Central memory CD4-positive, alpha-beta T cell (primary cell): ENCODE measurements at places on chromosomes 16 and 17.

DNA sequence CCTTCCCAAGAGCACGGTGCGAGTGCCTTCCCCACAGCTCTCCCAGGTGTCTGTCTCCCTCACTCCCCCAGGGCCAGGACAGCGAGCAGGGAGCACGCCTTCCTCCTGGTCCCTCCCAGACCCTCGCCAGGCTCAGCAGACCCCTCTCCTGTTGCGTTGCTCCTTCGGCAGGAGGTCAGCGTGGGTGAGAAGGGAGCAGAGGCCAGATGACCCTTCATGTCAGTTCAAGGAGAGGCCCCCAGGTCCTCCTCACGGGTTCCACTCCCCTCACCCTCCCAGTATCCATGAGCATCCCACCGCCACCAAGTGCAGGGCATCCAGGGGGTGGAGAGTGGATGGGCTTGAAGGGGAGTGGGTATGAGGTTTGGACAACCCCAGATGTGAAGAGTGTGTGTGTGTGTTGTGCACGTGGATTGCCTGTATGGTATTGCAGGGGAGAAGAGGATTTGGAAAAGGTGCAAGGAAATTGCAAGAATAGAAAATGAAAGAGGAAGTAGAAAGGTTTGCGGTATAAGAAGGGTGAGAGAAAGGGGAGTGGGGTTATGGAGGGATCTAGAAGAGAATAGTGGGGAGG, 17.7 kb downstream of the SGCA start:
- no peak for DNase-seq

DNA sequence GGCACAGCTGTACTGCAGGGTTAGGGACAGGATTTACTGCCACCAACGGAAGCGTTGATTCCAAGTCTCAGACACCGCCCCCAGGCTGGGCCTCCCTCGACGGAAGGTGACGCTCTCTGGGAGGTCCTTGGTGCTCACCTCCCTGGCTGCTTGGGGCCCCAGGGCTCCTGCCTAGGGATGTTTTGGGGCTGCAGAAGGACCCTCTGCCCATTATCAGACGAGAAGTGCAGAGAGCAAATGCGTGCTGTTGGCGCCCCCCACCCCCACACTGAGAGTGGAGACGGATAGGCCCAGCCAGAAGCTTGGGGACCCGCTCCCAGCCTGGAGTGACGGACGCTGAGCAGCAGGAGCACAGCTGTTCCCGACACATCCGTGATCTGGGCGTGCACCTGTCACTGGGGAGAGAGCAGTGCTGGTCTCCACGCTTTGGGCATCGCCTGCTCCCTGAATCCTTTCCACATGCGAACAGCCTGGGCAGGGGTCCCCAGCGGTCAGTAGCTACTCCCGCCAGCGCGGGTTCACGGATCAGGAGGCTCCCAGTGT, 5.1 kb upstream of the SOX8 start:
- DNase-seq: no peak

DNA sequence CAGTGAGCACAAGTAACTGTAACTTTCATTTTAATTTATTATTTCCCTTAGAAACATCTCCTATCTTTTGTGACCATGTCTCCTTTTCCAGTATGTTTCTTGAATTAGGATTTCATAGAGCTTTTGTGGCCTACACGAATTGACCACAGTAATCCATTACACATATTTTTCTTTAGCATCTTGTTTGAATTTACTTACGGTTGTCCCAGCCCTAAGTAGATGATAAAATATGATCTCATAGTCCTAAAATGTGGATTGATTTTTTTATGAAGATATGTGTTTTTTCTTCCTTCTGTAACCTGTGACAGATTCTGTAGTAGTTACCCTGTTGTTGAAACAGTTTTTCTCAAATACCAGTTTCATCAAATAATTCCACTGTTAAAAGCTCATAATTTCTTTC, 61.5 kb downstream of the NF1 start:
- no peak for DNase-seq

- no peak for DNase-seq
These were observed 96.1 kb downstream of the C17orf67 start for GRCh38 chr17:56737421-56738161.

- DNase-seq: peak; percentile 93
These were observed 22.6 kb downstream of the NDE1 start for GRCh38 chr16:15672514-15673167.

- DNase-seq: no peak
These were observed 260.3 kb downstream of the FTO start for GRCh38 chr16:53964145-53964790.

GRCh38 chr17:29791336-29792080, 138.5 kb downstream of the SSH2 start:
- DNase-seq: no peak

DNA sequence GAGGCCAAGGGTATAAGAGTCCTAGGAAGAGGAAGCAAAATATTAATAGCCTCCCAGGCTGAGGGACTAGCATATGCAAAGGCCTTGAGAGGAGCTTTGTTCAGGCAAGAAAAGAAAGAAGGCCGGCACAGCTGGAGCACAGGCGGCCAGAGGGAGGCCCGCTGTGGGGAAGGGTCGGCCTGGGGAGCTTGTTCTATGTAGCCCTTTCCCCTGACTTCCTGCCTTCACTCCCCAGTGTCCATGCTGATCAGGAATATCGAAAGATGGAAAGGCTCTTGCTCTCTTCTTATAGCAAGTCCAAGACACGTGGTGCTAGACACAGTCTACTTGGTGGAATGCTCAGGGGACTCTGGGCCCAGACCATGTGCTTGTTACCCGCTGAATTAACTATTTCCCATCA, 27.4 kb upstream of the HAS3 start:
- no peak for DNase-seq

DNA sequence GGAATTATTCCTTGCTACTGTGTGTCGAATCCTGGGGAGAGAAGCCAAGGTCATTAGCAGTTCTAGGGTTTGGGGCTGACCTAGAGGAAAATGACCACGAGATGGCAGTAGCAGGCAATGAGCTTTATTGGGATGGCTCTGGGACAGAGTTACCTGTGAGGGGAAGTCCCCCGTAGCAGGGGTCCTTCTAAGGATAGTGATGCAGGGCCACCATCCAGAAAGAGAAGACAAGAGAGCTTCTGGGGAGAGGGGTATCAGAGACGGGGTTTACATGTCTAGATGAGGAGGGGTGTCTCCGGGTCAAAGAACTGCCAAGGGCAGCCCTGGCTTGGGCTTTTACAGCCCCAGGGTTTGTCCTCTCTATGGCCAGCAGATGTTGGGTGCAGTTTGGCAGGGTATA, 6.4 kb upstream of the GGT6 start:
- DNase-seq: no peak

DNA sequence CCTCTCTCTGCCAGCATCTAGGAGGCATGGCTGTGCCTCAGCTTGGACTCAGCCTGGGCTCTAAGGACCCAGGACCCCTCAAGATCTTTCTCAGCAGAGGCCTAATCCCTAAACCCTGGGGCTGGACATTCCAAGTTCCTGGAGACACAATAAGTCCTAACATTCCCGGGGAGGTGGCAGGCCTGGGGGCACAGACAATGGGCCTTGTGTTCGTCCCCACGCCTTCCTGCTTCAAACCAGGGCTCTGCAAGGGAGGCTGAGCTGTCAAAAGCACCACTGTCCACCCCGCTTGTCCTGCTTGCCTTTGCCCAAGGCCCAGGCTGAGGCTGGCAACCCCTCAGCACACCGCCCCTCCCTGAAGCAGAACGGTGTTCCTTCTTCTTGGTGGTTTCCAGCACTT, 13.7 kb downstream of the SDK2 start:
- DNase-seq: no peak

- DNase-seq: no peak
These were observed 8.6 kb upstream of the SOST start for GRCh38 chr17:43767053-43767712.

- no peak for DNase-seq
These were observed 100.0 kb upstream of the ZNF469 start for GRCh38 chr16:88282564-88283395.

GRCh38 chr16:67162506-67163163, 1.9 kb upstream of the HSF4 start:
- DNase-seq: no peak

DNA sequence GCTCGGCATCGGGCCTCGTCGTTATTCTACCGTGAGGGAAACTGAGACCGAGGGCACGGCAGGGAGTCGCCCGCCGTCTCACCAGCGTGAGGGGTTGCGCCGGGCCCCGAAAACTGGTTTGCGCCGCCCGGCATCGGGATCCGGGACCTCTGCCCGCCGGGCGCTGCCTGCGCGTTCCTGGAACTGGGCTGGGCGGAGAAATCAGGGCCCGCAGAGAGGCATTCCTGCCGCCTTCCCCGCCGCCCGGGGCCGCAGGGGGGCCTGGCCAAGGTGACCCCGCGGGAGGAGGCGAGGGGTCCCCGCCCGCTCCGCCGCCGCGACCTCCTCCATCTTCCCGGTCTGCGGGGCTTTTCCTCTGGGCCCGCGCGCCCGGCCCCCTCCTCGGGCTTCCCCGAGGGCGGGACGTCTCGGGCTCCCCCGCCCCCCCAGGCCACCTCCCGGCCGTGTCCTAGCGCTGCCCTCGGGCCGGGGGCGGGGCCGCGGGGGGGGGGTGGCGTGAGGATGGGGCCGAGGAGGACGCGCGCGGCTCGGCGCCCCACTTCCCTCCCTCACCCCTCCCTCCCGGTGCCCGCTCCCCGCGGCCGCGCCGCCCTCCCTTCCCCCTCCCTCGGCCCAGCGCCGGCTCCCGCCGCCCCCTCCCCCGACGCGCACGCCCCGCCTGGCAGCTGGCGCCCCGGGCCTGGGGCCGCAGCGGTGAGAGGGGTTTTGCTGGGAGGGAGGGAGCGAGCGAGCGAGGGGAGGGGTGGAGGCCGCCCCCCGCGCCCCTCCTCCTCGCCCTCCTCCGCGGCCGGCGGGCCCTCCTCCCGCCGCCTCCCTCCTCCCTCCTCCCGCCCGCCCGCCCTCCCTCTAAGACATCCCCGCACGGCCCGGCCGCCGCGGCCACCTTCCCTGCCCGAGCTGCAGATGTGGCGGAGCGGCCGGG, at the start of gene GLIS2:
GLIS2 (plus strand) TSS at position 882 of the 922 bp plus-strand sequence. CDS start 16,214 bp downstream, outside the sequence.
- no peak for DNase-seq

DNA sequence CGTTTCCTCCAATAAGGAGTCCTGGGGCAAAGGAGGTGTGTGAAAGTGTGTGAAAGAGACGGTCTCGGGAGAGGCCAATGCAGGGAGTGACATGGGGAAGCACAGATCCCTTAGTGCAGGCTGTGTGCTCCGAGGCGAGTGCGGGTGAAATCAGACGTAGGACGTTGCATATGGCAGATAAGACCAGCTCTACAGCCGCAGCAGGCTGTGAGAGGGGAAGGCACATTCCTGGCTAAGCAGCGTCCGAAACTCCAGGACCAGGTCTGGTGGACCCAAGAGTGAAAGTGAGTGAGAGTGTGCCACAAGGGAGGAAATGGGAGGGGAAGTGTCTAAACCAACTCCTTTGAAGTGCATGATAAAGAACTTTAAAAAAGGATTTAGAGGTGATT, 11.3 kb downstream of the POLR3K start:
- DNase-seq: no peak

GRCh38 chr17:43389046-43389947, 9.5 kb upstream of the ARL4D start:
- peak; percentile 85 for DNase-seq

GRCh38 chr16:69937465-69937951, 13.6 kb upstream of the CLEC18A start:
- no peak for DNase-seq

- no peak for DNase-seq
These were observed 342.2 kb upstream of the DYNLRB2 start for GRCh38 chr16:80198311-80199299.

DNA sequence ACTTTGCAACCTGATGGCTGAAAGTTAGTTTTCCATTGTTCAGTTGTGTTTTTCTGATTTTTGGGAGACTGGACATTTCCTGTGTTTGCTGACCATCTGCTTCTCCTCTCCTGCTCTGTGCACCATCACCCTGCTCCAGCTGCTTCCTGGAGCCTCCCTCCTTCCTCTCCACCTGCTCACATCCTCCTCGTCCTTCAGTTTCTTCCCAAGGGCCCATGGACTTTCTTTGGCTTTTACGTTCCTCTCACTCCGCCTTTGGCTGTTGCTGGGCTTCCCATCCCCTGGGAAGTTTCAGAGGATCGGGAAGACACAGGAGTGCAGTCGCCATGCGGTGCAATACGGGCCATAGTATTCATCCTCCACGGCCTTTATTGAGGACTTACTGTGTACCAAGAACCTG, 61.6 kb downstream of the TNFRSF13B start:
- no peak for DNase-seq

GRCh38 chr17:19346351-19347255, 15.9 kb downstream of the B9D1 start:
- DNase-seq: no peak

GRCh38 chr17:72970246-72970645, 122.2 kb downstream of the SLC39A11 start:
- no peak for DNase-seq

DNA sequence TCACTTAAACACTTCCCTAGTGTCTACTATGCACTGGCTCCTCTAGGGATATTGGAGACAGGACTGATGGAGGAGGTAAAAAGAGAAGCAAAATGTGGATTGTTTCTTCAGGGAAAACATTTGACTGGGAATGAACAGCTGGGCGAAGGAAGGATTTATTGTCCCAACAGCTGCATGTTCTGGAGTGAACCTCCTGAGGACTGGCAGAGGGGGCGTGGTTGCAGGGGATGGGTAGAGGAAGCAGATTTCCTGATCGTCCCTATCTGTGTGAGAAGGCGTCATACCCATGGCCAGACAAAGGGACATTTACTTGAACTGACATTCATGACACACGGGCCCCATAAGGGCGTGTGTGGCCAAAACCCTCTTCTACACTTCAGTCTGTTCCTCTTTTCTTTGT, 321.5 kb downstream of the MAP2K4 start:
- DNase-seq: no peak

DNA sequence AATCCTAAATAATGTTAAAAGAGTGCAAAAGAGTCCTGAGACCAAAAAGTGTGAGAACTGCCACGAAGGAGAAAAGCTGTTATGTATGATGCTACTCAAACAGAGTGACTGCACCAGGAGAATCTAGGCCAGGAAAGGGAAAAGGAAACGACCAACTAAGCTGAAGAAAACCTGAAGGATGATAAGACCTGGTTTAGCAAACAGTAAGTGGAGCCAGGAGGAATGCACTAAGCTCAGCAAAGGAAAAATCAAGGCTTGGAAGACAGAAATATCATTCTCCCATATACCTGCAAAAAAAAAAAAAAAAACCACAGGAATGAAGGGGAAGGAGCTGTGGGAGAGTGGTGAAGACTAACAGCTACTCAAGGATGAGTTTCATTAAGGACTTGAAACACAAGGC, 21.1 kb downstream of the CMC2 start:
- no peak for DNase-seq
